ENCODE measurements at places on chromosomes 1 and 21.
A peak's percentile ranks its signal among the peaks of the same experiment; 100 is the strongest.

GRCh38 chr1:110774398-110774797 is 98.5 kb upstream of the CD53 start:
- DNase-seq = no peak

DNA sequence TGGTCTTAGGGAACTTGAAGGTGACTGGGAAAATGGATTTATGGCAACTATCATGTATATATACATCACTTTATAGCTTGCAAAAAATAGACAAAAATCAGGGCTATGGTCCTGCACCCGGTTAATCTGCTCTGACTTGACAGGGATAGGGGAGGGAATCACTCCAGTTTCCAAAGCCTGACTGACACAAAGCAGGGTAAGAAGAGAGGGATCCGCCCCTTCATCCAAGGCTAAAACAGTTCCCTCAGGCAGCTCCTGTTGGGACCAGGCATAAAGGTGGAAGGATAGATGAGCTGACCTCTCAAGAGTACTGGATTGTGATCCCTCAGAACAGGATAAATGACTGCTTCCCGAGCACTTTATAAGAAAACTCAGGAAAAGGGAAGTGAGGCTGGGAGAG is 1.4 kb downstream of the PBXIP1 start:
- DNase-seq = no peak

DNA sequence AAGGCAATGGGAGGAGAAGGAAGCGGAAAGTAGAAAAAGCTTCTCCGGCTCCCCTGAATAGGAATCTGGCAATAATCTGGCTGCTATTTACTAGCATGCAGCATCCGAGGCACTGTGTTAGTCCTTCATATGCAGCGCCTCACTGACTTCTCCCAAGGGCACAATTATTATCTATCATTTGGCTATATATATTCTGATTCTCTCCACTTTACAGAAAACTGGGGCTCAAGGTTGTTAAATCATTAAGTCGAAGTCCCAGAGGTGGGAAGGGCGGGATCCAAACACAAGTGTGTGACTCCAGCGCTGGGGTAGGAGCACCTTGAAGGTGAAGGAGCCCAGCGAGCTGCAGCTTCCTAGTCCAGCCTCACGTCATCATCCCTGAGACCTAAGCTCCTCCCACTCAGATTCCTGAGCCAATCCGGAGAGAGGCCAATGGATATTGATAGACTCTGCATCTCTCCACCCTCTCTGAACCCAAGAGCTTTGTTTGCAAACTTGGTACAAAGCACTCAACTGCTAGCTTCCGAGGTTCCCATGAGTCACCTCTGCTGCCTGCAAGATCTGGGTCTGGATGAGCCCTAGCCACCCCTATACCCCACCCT is 16.6 kb upstream of the EYA3 start:
- DNase-seq = peak; percentile 66

DNA sequence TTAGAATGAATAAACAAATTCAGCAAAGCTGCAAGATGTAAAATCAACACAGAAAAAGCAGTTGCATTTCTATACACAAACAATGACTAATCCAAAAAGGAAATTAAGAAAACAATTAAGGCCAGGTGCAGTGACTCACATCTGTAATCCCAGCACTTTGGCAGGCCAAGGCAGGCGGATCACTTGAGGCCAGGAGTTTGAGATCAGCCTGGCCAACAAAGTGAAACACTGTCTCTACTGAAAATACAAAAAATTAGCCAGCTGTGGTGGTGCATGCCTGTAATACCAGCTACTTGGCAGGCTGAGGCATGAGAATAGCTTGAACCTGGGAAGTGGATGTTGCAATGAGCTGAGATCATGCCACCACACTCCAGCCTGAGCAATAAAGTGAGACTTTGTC is 22.3 kb downstream of the THEM4 start:
- peak; percentile 69 for DNase-seq

- no peak for DNase-seq
These were observed 1334.8 kb downstream of the MRPL39 start for GRCh38 chr21:24272521-24272938.

- no peak for DNase-seq
These were observed 12.2 kb downstream of the CACHD1 start for GRCh38 chr1:64482128-64482527.

GRCh38 chr1:207711285-207711684 is 40.6 kb upstream of the CD46 start:
- no peak for DNase-seq

- DNase-seq = peak; percentile 76
These were observed 23.7 kb downstream of the CAMK1G start for GRCh38 chr1:209607102-209607794.

GRCh38 chr1:82139751-82140468 is 339.2 kb downstream of the ADGRL2 start:
- peak; percentile 25 for DNase-seq

- DNase-seq = no peak
These were observed 41.4 kb downstream of the ZMYM1 start for GRCh38 chr1:35120458-35121133.

DNA sequence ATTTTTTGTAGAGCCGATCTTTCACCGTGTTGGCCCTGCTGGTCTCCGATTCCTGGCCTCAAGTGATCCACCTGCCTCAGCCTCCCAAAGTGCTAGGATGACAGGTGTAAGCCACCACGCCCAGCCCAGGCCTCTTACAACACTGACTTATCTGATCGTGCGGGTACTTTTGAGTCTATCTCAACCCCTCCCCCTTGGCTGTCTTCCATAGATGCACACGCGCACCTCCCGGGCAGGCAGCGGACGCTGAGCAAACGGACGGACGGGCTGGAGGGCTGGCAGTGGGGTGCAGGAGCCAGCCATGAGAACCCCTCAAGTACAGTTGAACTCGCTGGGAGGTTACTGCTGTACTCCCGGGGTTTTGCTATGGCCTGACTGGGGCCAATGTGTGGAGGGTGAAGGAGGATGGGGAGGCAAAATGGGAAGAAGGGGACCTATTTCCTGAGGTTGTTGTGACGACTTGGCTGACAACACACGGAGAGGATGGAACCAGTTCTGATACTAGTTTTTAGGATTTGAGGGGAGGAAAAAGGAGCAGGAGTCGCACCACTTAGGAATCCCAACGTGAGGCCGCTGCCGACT is 959 bp downstream of the CD58 start:
- DNase-seq = no peak

DNA sequence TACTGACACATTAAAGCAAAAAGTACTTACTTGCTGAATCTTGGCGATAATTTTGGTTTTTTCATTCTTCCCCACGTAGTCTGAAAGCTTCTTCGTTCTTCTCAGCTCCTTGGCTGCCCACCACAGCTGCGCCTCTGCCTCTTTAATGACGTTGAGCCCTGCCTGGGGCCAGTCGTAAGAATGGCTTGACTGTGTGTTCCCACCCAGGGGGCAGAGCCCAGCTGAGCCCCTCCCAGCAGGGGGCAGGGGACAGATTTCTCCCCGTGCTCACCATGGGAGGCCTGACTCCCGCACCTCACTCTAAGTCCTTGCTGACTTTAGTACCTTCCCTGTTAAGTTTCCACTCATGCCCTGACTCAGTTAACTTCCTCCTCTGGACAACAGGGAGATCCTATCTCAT is 9.0 kb downstream of the CFAP298 start:
- DNase-seq = no peak

DNA sequence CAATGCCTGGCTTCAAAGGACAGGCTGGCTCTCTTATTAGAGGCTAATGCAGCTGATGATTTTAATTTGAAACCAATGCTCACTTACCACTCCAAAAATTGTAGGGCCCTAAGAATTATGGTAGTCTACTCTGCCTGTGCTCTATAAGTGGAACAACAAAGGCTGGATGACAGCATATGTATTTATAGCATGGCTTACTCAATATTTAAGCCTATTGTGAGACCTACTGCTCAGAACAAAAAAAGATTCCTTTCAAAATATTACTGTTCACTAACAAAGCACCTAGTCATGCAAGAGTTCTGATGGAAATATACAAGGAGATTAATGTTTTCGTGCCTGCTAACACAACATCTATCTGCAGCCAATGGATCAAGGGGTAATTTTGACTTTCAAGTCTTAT is 73.8 kb upstream of the DUSP10 start:
- DNase-seq = no peak

DNA sequence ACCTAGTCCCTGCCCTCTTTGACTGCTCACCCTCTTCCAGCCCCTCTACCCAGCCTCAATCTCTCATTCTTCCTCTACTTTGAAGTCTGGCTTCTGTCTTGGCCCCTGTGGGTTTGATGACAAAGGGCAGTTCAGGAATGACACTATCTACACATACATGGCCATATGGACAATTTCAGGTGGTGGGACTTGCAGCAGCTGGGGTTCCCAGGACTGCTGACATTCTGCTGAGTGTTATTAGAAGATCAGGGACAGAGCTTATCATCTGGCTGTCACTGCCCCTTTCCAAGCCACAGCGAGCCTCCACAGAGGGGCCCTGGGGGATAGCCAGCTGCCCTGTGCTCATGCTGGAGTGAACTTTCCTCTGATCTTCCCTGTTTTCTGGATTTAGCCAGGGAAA is 97.4 kb upstream of the IPO9 start:
- DNase-seq = no peak

DNA sequence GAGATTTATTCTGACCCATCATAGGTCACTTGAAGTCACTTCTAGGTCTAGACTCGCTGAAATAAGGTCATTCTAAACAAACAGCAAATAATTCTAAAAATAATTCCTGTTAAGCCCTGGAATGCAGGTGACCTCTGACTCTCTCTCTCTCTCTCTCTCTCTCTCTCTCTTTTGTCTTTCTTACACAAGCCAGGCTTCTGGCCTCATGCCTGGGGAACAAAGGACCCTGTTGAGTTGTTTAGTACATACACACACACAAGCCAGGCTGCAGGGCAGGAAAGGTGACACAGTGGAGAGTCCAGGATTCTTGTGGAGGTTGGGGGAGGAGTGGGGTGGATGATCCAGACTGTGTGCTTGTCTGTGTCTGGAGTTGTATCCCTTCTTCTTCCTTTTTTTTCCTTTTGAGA is 4.0 kb upstream of the MEX3A start:
- DNase-seq = no peak

DNA sequence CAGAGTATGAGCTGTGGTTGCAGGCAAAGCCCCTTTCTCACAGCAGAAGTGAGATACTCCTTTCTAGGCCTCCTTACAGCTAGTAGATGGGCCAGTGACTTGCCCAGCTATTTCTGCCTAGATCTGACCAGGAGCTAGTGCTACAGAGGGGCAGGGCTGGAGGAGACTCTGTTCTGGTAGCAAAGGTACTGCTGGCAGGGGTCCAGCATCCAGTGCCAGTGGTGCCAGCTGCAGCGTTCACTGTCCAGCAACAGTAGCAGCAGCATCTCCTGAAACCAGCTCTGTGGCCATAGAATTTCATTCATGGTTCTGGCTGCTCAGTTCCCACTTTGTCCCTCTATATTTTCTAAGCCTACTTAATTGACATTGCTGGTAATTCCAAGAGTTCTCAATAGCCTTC is 62.5 kb upstream of the CNN3 start:
- DNase-seq = no peak

GRCh38 chr21:28916150-28916893 is 76.4 kb downstream of the LTN1 start:
- no peak for DNase-seq

- DNase-seq = no peak
These were observed 28.5 kb upstream of the SELENON start for GRCh38 chr1:25771221-25772114.

DNA sequence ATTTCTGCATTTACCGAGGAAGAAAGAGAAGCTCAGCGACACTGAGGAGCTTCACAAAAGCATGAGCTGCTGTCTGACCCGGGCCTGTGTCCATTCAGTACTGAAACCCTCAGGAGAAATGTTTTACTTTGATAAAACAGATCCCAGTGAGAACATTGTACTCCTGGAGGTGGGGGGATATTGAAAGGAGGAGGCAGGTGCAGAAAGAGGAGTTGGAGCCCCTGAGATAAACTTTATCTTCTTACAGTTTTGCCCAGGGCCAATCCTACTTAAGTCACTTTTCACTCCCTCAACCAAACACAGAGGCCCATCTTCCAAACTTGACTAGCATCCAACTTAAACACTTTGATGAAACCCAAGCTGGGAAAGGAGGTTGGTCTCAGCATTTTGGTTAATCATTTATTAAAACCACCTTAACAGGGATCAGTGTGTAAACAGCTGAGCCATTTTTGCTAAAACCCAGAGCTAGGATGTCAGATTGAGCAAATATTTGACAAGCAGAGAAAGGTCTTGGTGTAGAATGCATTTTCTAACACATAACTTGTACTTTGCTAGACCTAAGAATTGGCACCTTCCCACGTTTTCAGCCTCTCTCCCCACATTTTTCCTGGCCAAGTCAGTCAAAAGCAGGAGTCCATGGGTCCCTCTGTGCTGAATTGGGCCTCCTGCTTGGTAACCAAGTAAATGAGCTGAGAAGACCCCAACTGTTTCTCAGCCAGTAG is 32.5 kb upstream of the SARS1 start:
- DNase-seq = no peak

DNA sequence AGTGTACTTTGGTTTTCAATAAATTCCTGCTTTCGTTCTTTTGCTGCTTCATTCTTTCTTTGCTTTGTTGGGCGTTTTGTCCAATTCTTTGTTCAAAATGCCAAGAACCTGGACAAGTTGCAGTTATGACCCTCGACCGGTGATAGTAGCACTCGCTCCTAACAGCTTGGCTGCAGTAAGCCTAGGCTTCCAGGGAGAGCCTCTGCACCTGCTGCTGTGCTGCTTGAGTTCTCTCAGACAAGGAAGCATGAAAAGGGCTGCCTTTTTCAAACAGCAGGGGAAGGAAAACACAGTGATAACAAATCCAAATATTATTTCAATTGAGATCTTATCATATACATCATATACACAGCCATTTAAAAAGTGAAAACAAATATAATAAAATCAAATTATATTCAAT is 12.8 kb upstream of the RIPK4 start:
- DNase-seq = no peak

- DNase-seq = no peak
These were observed 143.5 kb upstream of the USH2A start for GRCh38 chr1:216566641-216567205.

GRCh38 chr1:195663549-195664280 is 944.5 kb downstream of the KCNT2 start:
- DNase-seq = peak; percentile 15

GRCh38 chr21:39923476-39923875 is 56.2 kb downstream of the PCP4 start:
- no peak for DNase-seq

GRCh38 chr1:200642481-200642880 is 21.9 kb upstream of the KIF14 start:
- no peak for DNase-seq

DNA sequence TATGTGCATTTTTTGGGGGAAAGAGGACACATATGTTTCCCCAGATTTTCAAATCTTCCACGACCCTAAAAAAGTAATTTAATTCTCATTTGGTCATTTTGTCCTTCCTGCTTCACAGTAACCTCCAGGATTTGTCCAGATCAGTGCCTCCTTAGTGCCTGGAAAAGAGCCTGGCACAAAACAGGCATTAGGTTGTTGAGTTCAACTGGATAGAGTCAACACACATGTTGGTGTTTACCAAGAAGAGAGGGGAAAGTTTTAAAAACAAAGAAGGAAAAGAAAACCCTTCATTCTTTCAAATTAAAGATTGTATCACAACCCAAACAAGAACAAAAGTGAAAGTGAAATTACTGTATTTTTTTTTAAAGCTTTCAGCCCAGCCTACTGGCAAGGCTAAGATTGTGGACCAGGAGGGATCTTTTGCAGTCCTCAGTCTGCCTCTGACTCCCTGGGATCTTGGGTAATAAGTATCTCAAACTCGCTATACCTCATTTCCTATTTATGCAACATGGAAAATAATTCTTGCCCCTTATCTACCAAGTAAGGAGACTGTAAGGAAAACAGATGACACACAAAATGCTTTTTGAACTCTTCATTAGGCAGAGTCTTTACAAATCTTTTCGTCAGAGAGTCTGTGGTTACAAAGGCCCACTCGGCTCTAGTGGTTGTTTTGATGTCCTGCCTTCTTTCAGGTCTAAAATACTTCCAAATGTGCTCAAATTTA is 57.8 kb downstream of the ZNF281 start:
- DNase-seq = no peak
